ENCODE measurements at places on chromosomes 1 and 21.

GRCh38 chr1:10456048-10456447 lies 6.2 kb downstream of the CORT start:
- no peak for DNase-seq

- no peak for DNase-seq
Observed at GRCh38 chr21:41359286-41359685, 2.5 kb upstream of the MX2 start.

GRCh38 chr1:64555947-64556346 lies 86.0 kb downstream of the CACHD1 start:
- no peak for DNase-seq

GRCh38 chr1:226884966-226885820 lies 14.8 kb downstream of the PSEN2 start:
- no peak for DNase-seq

DNA sequence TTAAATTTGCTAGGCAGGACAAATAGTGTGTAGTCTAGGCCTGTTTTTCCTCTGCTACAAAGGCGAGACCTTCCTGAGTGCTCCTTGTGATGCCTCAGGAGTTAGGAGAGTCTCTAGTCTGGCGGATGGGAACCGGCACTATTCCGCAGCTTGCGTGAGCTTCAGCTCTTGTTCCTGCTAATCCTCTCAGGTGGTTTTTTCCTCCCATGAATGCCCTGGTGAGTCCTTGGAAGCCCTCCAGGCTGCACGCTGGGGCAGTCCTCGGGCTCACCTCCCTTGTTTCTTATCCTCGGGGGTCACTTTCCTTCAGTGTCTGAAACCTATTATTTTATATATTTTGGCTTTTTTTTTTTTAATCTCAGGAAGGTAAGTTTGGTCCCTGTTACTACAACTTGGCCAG lies 28.2 kb downstream of the UTS2 start:
- no peak for DNase-seq

DNA sequence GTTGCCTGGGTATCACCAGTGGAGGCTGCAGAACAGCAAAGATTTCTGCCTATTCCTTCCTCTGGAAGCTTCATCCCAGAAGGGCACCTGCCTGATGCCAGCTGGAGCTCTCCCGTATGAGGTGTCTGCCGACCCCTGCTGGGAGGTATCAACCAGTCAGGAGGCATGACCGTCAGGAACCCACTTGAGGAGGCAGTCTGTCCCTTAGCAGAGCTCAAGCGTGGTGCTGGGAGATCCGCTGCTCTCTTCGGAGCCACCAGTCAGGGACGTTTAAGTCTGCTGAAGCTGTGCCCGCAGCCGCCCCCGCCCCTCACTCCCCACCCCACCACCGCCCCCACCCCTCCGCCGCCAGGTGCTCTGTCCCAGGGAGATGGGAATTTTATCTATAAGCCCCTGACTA lies 23.1 kb upstream of the HFM1 start:
- no peak for DNase-seq

DNA sequence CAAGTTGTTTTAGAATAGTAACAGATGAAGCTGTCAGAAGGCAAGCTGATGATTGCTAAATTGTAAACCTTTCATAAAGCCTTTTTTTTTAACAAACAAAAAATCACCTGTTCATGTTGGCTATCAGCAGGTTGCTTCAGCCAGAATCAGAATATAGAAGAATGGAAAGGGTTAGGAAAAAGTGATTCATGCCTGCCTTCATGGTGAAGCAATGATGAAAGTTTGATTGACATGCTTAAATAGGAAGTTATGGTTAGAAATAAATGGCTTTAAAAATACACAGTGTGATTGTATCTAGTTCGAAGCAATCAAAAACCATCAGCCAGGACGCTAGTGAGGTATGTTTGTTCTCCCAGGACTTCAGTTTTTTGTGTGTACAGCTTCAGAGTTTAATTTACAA lies 37.9 kb downstream of the GABPA start:
- DNase-seq = no peak

DNA sequence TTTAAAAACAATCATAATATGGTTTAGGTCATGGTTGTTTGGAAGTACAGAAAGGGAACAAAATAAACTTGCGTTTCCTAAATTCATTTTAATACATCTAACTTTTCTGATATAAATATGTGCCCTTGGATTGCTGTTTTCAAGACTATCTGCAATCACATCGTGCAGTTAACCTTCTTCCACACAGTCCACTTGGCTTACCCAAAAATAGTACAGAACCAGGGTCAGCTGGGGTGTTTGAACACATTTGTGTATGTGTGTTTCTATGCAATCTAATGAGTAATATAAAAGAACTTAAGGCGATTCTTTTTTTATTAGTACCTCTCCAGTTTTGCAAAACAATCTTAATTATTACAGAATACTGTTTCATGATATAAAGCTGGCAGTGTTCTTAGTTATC lies 19.9 kb downstream of the SAMSN1 start:
- DNase-seq = no peak

DNA sequence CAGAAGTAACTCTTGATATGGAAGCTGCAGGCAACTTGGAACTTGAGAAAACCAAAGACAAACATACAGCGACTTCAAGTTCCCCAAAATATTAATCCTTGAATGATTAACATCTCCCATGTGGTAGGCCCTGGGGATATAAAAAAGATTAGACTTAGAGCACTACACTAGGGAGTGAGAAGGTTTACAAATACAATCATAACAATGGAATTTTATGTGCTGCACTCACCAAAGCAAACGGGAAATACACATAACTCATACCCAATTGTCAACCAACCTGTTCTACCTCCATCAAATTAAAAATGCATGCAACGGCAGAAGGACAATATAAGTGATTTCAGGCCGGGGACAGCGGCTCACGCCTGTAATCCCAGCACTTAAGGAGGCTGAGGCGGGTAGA lies 3.7 kb downstream of the SMYD3 start:
- DNase-seq = no peak

- DNase-seq = peak; percentile 27
Observed at GRCh38 chr1:168360151-168361021, 79.7 kb downstream of the TBX19 start.

GRCh38 chr1:248818505-248819374 lies 7.0 kb downstream of the SH3BP5L start:
- no peak for DNase-seq

- no peak for DNase-seq
Observed at GRCh38 chr1:201384406-201384782, 6.9 kb upstream of the TNNT2 start.

GRCh38 chr1:211676106-211676583 lies 724 bp upstream of the NEK2 start:
- no peak for DNase-seq

GRCh38 chr1:27253596-27253995 lies 19.2 kb downstream of the WDTC1 start:
- DNase-seq = no peak

DNA sequence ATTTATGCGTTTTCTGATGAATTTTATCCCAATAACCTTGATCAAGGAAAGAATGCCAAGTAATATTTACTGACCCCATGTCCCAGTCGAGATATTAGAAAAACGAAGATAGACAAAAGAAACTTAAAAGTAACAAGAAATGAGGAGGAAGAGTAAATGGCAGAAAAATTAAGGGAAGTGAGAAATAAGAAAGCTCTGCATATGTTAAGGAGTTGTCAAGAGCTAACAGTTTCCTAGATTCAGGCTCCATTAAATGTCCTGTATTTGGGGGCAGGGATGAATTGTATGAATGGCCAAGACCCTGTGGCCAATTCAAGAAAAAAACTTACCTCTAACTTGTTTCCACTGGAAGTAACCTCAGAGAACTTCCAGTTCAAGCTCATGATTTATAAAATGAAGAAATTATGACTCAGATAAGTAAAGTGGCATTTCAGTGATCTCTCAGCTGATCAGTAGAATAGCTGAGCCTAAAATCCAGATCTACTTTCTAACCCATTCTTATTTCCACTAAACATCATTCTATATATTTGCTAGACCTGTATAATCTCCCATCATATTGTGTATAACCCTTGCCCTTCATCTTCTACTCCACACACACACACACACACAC lies 73.2 kb downstream of the ZC3H11B start:
- no peak for DNase-seq

DNA sequence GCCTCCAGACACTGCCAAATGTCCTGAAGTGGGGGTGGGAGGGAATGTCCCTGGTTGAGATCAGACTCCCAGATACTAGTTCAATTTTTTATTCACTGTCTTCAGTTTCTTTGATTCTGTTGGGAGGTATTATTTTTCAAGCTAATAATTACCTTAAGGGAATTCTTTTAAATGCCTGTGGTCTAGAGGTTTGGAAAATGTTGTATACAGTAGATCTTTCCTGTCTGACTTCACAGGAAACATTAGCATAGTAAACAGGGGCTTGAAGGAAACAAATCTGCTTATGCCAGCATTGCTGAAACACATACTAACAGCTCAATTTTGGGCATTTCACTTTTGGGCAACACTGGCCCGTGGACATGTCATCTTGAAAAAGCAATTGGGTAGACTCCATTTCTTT lies 84.3 kb upstream of the HP1BP3 start:
- DNase-seq = no peak

GRCh38 chr21:33898586-33898985 lies 17.0 kb downstream of the ATP5PO start:
- DNase-seq = no peak

DNA sequence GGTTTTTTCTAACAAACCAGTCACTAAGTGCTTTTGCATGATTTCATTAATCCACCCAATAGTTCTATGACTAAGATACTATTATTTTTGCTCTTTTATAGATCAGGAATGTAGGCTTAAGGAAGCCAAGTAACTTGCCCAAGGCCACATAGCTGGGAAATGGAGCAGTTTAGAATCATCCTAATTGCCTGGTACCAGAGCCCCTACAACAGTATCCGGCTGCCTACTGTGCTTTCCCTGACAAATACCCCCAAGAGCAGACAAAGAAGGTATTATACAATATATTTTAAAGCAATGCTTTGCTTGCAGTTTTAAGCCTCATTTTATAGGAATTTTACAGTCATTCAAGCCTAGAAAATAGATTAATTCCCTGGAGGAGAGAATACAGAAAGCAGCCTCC lies 45.5 kb upstream of the RASAL2 start:
- DNase-seq = no peak

- no peak for DNase-seq
Observed at GRCh38 chr1:30310966-30311742, 412.2 kb downstream of the MATN1 start.

DNA sequence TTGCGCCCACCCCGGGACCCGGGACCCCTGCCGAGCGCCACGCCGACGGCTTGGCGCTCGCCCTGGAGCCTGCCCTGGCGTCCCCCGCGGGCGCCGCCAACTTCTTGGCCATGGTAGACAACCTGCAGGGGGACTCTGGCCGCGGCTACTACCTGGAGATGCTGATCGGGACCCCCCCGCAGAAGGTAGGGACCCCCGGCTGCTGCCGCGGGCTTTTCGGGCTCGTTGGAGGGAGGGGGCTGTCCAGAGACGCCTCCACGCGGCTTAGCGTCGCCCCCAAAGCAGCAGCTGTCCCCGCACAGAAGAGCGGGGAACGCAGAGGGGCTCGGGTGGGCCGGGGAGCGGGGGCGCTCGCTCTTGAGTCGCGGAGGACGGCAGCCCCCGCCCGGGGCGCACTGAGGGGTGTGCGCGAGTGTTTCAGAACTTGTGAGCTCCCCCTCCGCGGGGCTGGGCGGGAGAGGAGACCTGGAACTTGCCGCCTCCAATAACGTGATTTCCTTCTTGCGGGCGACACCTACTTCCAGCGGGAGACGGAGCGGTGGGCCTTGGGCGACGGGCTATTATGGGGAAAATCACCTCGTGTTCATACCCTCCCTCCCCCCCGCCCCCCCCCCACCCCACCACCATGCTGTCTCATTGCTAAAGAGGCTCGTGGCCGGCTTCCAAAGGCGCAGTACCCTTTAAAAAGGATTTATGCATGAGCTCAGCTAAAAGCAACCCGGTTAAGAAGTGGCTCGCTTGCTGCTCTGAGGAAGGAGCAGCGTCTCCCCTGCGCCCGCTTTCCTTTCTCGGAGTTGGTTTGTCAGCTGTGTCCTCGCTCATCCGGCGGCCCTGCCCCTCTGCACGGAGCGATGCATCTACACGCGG lies 664 bp downstream of the BACE2 start:
- DNase-seq = peak; percentile 23

GRCh38 chr1:47761201-47761930 lies 235.8 kb downstream of the TRABD2B start:
- DNase-seq = no peak

DNA sequence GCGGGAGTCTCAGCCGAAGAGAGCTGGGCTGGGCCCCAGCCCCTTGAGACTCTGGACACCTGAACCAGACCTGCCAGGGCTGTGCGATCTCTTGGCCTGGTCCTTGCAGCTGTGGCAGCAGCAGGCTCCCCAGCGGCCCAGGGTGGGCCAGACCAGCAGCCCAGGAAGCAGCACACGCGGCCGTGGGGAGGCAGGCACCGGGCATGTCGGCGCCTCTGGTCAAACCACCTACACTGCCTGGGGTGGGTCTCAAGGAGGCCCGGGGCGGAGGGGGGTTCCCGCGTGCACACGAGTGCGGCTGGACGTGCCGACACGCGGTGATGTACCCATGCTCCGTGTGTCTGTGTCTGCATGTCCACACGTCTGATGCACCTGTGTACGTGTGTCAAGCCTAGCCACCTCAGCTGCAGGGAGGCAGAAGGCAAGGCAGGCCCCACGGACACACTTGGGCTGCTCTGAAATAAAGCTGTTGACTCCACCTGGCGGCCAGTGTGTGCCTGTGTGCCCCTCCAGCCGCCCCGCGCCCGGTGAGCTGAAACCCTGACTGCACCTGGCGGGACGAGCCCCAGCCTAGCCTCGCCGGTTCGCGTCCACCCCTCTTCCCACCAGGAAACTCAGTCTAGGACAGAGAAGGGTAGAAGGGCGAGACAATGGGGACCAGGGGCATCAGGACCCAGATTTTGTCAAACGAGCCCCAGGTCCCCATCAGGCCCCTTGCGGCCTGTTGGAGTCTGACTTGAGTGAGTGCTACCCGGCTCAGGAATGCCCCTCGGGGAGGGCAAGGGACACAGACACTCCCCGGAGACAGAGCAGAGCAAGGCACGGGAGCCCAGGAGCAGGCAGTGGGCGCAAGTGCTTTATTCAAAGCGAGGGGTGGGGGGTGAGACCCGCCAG lies 11.6 kb downstream of the SCNN1D start:
- DNase-seq = peak; percentile 74

GRCh38 chr21:25507522-25507921 lies 99.8 kb downstream of the MRPL39 start:
- no peak for DNase-seq

DNA sequence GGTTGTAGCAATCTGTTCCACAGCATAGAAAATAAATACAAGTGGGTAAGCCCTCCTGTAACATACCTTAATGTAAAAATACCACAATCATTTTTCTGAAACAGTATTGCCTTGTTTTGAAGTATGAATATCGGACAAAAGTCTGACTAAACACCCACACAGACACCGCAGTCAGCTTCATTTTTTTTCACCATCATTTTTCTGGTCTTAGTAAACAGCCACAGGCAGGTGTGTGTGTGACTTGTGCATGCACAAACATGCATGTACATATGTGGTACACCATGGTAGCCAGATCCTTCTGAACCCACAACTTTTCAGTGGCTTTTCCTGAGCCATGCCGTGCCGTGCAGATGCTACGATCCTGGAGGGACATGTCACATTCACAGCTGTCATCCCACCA lies 261.7 kb downstream of the PCP4 start:
- no peak for DNase-seq

All from stimulated activated CD4-positive, alpha-beta T cell treated with anti-CD3 and anti-CD28 coated beads, Interleukin-2, amount 100 ng/mL, for 24 hours (primary cell).